Heart right ventricle (tissue), 16 donors: ENCODE measurements at places on chromosomes 3 and 15. TPM values are rescaled to one million over a fixed set of nuclear protein-coding genes. Genes with fewer than 3 reads are reported as not detected.

Gene CTXND1
- total RNA-seq = 5.9 TPM

Gene SUCNR1
- 0.23 TPM for total RNA-seq

GRCh38 chr3:56302417-56302816 lies 165.8 kb downstream of the ERC2 start:
- no peak for DNase-seq

GRCh38 chr3:195540027-195540426 lies 3.1 kb downstream of the PPP1R2 start:
- DNase-seq = no peak
